ENCODE measurements at places on chromosomes 11 and 22. TPM values are rescaled to one million over a fixed set of nuclear protein-coding genes. Genes with fewer than 3 reads are reported as not detected.
A peak's percentile ranks its signal among the peaks of the same experiment; 100 is the strongest.

Gene MPPED1
- not detected for total RNA-seq

Gene TESMIN
- total RNA-seq: 0.42 TPM

Gene ZNF280B
- 0.21 TPM for total RNA-seq

- peaks cover 2% of the 10 kb centered on the region for H3K27me3 ChIP-seq
- DNase-seq: peak; percentile 87
- H3K4me3 ChIP-seq: no peak overlapping the region
- no peak overlapping the region for H3K27ac ChIP-seq
Observed at GRCh38 chr11:69644071-69644961, 3.4 kb downstream of the CCND1 start.

DNA sequence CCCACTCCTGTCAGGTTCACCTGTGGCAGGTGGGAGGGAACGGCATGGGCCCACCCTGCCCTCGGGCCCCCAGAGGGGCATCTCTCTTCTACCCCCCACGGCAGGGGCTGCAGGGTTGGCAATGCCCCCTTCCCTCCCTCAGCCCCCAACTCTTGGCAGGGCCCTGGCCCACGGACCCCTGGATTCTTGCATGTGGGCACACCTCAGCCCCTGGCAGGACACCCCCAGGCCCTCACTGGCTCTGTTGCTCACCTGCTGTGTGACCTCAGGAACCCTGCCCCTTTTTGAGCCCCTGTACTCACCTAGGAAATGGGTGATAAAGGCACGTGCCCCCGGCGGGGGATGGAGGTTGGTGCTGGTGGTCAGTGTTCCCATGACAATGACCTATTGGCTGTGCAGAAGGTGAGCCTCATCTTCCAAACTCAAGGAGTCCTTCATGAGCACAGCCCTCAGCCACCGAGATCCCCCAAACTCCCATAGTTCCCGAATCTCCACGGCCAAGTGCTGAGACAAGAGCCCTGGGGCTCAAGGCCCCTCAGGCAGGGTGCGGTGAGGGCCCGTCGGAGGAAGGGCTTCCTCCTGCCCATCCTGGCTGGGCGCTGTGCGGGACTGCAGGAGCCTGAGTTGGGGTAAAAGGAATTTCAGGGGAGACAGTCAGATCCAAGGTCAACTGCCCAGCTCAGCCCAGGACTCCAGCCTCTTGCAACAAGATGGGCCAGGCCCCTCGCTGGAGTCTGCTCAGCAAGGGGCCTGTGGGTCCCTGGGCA lies 198.2 kb downstream of the IGLL1 start:
- H3K27ac ChIP-seq: no peak overlapping the region
- H3K4me1 ChIP-seq: no peaks in the 10 kb centered on the region
- H3K27me3 ChIP-seq: no peaks in the 10 kb centered on the region
- H3K36me3 ChIP-seq: no peaks in the 10 kb centered on the region
- no peak for DNase-seq

- no peaks in the 10 kb centered on the region for H3K36me3 ChIP-seq
- no peak overlapping the region for H3K27ac ChIP-seq
- H3K27me3 ChIP-seq: no peaks in the 10 kb centered on the region
- H3K4me1 ChIP-seq: no peaks in the 10 kb centered on the region
- no peak overlapping the region for H3K4me3 ChIP-seq
Observed at GRCh38 chr11:42093541-42093940, 634.1 kb upstream of the LRRC4C start.

- no peak for DNase-seq
- H3K4me1 ChIP-seq: no peaks in the 10 kb centered on the region
- H3K4me3 ChIP-seq: no peak overlapping the region
- no peak overlapping the region for H3K27ac ChIP-seq
Observed at GRCh38 chr11:117300773-117301172, 9.6 kb downstream of the BACE1-AS start.

DNA sequence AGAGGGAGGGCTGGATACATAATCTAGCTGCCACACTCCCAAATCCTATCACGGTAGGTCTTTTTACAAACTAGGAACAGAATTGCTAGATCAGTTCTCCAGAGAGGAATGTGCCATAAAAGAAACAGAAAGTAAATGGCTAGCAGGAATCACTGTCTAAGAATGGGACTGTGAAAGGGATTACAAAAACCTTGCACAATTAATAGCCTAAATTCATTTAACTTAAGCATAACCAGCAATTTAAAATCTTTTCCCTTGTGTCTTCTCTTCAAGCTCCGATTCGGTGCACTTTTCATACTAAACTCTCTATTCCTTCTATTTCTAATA lies 35.2 kb downstream of the APOL5 start:
- DNase-seq: no peak
- no peaks in the 10 kb centered on the region for H3K4me1 ChIP-seq
- no peak overlapping the region for H3K27ac ChIP-seq

- H3K4me3 ChIP-seq: no peak overlapping the region
- H3K4me1 ChIP-seq: no peaks in the 10 kb centered on the region
- H3K36me3 ChIP-seq: no peaks in the 10 kb centered on the region
- DNase-seq: no peak
- no peak overlapping the region for H3K27ac ChIP-seq
Observed at GRCh38 chr11:66410191-66410590, 10.6 kb upstream of the NPAS4 start.

- H3K27me3 ChIP-seq: no peaks in the 10 kb centered on the region
- no peak overlapping the region for H3K27ac ChIP-seq
- peaks cover 2% of the 10 kb centered on the region for H3K36me3 ChIP-seq
Observed at GRCh38 chr11:64853709-64854108, 9.3 kb upstream of the CDC42BPG start.

- H3K27ac ChIP-seq: no peak overlapping the region
- H3K4me3 ChIP-seq: no peak overlapping the region
- H3K4me1 ChIP-seq: no peaks in the 10 kb centered on the region
- H3K27me3 ChIP-seq: no peaks in the 10 kb centered on the region
Observed at GRCh38 chr22:19706661-19707151, 7.6 kb upstream of the SEPTIN5 start.

Data from aorta (tissue), 5 donors.